ENCODE measurements at places on chromosomes 6 and 20. TPM values are rescaled to one million over a fixed set of nuclear protein-coding genes. Genes with fewer than 3 reads are reported as not detected.

The MYLK4 gene
- 1.2 TPM for total RNA-seq

The PRSS35 gene
- total RNA-seq: 72.0 TPM

The LSM2 gene
- 119 TPM for total RNA-seq

The LRP11 gene
- 61.7 TPM for total RNA-seq

The DYNLRB1 gene
- total RNA-seq: 178 TPM

- DNase-seq: no peak
These were observed 151.3 kb upstream of the UST start for GRCh38 chr6:148595550-148595949.

- DNase-seq: peak; percentile 6
These were observed 183.9 kb downstream of the DLL1 start for GRCh38 chr6:170106906-170107525.

GRCh38 chr20:47220161-47220582 is 136.3 kb downstream of the ZMYND8 start:
- no peak for DNase-seq

DNA sequence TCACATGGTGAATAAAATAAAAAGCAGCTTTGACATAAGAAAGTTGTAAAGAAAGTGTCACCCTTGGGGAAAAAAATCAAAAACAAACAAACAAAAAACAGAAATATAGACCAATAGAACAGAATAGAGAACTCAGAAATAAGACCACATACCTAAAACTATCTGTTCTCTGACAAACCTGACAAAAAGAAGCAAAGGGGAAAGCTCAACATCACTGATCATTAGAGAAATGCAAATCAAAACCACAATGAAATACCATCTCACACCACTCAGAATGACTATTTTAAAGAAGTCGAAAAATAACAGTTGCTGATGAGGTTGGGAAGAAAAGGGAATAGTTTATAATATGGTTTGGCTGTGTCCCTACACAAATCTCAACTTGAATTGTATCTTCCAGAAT is 159.1 kb downstream of the TINAG start:
- DNase-seq: no peak

GRCh38 chr20:35618263-35619131 is 2.9 kb downstream of the SPAG4 start:
- DNase-seq: peak; percentile 39

DNA sequence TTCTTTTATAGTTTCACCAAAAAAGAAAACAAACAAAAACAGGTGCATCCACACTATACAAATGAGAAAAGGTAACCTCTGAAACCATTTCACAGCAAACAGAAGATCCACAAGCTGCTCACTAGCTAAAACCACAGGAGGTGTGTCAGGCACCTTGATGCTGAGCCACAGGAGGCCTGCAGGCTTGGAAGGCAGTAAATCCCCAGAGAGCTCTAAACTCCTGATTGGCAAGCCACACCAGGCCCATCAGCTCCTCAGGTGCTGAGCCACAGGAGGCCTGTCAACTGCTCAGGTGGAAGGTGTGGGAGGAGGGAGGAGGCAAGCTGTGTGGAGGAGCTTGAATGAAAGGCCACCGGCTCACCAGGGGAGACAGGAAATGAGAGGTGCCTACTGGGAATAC is 273.0 kb downstream of the PKHD1 start:
- no peak for DNase-seq

- DNase-seq: peak; percentile 40
These were observed 45.3 kb downstream of the ZNF292 start for GRCh38 chr6:87200469-87201175.

DNA sequence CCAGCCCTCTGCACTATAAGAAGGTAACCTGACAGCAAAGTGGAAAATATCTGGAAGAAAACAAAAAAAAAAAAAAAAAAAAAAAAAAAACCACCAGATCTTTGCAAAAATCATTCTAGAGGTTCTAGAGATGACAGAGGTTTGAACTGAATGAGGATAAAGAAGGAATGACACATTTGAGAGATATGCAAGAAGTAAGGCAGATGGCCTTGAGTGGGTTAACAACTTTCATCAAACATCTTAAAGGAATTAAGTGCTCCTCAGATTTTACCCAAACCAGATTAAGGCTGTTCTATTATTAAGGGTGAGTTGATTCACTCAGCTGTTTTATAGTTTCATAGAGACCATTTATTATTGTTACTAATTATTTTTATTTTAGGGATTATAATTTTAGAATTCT is 62.0 kb downstream of the RSPO3 start:
- DNase-seq: no peak

DNA sequence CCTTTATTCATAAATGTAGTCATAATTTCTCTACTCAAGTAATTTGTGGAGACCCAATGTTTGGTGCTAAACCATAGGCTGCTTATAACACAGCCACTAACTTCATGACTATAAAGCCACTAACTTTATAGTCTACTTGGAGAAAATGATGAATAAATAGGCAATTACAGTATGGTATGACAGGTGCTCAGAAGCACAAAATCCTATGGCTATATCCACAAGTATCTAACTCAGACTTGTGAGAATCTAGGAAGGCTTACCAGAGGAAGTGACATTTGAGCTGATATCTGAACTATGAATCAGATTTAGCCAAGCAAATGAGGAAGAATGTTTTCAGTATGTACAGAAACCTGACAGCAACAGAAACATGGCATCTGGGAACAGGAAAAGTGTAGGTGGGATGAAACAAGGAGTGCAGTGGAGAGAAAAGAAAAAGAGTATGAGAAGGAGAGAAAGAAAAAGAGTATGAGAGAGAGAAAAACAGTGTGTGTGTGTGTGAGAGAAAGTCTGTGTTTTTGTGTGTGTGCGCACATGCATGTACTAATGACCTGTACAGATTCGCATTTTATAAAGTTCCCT is 59.9 kb downstream of the REV3L start:
- no peak for DNase-seq

All from uterus (tissue), 4 donors.